ENCODE measurements at places on chromosomes 1 and 21.

DNA sequence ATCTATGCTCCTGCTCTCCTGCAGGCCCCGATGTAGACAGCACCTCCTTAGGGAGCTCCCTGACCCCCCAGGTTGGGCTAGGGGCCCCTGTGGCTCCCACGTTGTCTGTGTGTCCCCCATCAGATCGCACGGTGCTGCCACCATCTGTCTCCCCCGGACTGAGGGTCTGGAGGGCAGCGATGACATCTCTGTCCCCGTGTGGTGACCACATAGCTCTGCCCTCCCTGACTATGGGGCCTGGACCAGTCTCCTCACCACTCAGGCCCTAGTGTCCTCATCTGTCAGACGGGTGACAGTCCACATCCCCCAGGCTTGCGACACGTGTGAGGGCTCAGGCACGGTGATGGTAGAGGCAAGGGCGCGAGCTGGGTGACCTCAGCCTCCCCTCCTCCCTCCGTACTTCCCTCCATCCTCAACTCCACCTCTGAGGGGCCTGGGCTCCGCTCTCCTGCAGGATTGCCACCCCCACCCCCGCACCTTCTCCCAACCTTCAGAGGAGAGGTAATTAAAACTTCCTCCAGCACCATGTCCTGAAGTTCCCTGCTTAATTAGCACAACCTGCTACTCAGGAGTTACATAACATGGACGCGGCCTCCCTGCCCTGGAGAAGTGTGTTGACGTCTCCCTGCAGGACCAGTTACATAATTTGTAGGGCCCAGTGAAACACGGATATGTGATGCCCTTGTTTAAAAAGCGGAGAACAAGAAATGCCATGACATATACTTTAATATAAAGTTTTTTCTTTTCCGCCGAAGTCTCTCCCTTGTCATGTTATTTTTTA lies 288.2 kb downstream of the PTPRU start:
- DNase-seq: no peak

DNA sequence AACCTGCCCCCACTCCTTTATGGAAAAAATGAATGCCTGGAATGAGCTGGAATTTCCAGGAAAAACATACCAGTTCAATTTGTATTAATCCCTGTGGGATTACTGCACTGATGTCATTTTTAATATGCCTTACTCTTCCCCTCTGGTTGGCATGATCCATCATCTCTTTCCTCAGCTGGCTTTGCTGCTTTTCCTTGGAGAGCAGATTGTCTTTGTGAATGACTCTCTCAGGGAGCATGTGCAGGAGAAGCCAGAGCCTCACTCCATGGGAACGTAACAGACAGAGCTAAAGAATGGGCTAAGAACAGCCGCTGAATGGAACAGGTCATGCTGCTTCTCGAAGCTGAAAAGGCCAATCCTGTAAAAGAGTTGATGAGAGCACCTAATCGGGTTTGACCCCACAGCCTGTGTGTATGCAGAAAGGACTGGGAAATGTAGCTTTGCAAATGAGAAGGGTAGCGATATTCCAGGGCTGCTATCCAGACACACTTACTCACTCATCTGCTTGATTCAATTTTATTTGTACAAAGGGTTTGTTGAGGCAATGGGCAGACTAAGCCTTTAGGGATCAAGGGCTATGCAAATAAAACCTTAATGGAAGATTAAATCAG lies 20.7 kb downstream of the PHC2 start:
- no peak for DNase-seq

DNA sequence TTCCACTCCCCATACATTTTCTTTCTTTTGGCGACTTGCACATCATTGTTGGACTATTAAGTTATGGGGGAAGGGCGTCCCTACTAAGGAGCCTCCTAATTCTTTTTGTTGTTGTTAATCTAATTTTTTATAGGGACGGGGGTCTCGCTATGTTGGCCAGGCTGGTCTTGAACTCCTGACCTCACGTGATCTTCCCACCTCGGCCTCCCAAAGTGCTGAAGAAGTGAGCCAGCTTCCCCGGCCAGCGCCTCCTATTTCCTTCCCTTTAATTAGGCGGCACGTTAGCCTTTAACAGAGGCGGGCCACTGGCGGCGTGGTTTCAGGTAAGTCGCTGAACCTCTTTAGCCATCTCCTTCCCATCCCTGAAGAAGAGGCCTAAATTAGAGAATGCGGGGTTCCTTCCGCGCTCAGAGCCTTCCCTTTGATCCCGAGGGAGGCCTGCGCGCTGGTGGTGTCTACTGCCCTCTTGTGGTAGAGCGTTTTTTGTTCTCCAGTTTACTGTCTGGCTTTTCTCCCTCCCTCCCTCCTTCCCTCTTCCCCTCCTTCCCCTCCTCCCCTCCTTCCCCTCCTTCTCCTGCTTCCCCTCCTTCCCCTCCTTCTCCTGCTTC lies 38.1 kb downstream of the TNFRSF9 start:
- peak; percentile 74 for DNase-seq

DNA sequence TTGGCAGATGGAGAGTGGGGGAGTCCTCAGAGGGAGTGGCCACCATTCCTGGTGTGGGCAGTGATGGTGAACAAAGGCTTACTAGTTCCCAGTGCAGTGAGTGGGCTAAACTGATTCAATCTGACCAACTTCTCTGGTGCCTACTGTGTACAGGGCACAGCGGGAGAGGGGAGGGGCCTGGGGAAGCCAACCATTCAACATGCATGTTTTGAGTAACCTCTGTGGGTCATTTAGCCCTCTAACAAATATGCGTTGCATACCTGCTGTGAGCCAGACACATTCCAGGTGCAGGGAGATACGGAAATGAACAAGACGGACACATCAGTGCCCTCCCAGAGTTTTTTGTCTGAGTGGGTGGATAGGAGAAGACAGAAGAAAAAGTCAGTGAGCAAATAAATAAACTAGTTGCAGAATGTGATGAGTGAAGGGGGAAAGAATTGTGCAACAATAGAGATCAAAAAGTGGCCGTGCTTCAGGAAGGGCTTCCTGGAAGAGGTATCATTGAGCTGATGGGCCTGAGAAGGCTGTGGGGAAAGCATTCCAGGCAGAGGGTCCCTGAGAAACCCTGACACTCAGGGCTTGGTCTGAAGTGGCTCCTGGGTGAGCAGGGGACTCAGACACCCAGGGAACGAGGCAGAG lies 78.8 kb downstream of the EPHB2 start:
- no peak for DNase-seq

DNA sequence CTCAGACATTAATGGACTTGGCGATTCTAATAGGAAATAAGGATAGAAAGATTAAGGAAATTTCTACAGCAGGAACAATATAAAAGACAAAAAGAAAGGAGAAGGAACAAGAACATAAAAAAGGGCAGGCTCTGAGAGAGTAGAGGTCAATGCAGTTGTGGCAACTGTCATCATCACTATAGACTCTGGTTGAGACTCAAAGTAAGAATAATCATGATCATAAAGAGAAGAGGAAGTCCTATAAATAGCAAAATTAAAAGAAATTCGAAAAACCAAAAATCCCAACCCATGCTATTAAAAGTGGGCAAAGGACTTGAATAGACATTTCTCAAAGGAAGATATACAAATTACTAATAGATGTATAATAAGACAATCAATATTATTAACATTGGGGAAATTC lies 14.4 kb upstream of the XCL1 start:
- no peak for DNase-seq

GRCh38 chr1:117209094-117209493 lies 1.6 kb downstream of the VTCN1 start:
- no peak for DNase-seq

DNA sequence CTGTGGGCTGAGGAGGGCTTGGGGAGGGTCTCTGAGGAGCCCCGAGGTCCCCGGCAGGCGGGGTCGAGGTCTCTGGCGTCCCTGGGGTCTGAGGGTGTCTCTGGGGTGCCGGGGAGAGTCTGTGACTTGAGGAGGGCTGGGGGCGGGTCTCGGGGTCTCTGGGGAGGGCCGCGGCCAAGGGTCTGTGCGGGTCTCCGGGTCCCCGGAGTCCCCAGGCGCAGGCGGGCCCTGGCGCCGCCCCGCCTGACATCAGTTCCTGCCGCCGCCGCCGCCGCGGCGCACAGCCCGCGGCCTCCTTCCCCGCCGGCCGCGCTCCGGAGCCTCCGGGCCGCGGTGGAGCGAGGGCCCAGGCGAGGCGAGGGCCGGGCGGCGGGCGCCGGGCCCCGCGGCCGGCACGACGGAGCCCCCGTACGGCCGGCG lies at the start of gene PLEKHM2:
Gene PLEKHM2 (plus strand): TSS at position 279 of the 420 bp plus-strand sequence. CDS start 239 bp downstream, outside the sequence.
- DNase-seq: peak; percentile 69

Data from activated CD4-positive, alpha-beta T cell treated with anti-CD3 and anti-CD28 coated beads for 36 hours (primary cell).